Endothelial cell (in vitro differentiated cells): ENCODE measurements at places on chromosomes 2 and 18.

DNA sequence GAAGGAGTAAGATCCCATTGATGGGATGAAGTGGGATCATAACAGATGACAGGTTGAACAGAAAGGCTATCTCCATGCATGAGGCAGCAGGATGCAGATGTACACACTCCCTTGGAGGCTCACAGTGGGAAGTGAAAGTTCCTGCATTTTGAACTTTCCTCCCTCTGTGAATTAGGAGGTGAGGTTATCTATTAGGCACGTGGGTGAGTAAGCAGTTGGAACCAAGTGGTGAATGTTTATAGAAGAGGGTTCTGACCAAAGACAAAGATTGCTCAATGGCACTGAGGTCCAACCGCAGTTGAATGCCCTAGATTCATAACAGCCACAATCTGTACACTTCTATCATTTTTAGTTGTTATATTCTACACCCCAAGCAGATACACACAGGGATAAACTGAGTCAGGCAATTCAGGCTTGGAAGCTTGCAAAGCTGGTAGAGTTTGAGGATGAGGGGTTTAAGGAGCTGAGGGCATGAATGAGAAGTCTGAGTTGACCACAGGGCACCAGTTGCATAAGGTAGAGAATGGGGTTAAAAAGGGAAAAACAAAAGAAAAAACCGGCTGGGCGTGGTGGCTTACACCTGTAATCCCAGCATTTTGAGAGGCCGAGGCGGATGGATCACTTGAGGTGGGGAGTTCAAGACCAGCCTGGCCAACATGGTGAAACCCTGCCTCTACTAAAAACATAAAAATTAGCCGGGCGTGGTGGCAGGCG lies 7.1 kb upstream of the KCMF1 start:
- no peak for DNase-seq

DNA sequence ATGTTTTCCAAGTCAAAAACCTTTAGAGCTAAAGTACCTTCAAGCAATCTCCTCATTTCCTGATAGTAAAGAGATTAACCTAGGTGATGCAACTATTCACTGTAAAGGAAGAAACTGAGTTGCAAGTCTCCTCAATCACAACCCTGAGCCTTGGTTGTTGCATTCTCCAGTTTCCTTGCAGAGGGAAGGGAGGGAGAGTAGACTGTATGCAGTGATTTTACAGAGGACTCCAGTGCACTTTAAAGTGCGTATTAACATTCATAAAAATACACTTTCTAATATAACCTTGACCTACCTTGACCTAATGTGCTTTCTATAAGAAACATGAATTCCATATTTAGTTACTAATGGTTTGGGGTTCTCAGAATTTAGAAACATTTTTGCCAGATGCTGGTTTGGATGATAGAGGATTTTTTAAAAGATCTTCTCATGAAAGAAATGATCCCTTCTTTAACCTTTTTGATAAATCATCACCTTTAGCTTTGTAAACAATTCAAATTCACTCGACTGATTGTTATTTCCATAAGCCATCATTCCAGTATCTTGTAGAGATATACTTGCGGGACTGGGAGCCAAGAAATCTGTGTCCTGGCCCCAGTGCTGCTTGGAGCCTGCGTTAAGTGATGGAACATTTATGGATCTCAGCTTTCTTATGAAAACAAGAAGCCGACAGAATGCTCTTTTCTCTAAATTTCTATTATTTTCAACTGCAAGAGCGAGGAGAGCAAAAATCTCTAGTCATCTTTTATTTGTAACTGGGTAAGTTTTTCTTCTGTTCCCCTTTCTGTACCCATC lies 228.3 kb downstream of the ZNF521 start:
- no peak for DNase-seq

- DNase-seq = no peak
Observed at GRCh38 chr2:163884416-163884815, 148.6 kb upstream of the FIGN start.

GRCh38 chr2:123656590-123656989 lies 368.5 kb upstream of the CNTNAP5 start:
- DNase-seq = no peak

DNA sequence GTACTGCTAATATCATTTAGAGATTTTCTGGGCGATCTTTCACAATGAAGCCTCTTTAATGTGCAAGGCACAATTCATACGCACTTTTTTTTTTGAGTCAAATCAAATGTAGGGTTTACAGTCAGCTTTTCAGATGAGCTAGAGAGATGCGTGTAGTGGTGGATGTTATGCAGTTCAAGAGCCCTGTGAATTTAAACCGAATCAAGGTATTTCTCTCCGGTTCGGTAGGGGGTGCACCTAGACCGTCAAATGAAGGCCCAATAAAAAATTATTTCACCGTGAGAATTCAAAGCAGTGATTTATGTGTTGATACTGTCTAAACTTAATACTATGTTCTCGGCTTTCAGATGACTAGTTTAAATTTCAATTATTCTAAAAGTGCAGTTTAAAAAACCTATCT lies 1.1 kb downstream of the PTH2R start:
- DNase-seq = peak; percentile 30

GRCh38 chr2:56113382-56113975 lies 70.3 kb upstream of the CCDC85A start:
- no peak for DNase-seq

DNA sequence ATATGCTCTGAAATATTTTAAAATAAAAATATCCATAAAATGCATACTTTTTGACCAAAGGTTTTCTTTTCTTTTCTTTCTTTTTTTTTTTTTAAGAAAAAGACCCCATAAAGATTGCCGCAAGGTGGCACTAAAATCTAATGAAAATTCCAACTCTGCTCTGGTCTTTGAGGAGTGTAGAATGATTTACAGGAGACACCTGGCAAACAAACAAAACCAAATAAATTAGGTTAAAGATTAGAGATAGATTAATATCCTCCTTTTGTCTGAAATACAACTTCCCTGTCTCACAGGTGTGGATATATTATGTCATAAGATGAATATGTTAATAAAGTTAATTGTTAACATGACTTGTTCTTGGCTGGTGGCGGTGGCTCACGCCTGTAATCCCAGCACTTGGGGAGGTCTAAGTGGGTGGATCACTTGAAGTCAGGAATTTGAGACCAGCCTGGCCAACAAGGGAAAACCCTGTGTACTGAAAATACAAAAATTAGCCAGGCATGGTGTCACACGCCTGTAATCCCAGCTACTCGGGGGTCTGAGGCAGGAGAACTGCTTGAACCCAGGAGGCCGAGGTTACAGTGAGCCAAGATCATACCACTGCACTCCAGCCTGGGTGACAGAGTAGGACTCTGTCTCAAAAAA lies 3.5 kb upstream of the RHOB start:
- DNase-seq = no peak

GRCh38 chr2:94759211-94759610 lies 112.0 kb upstream of the TEKT4 start:
- DNase-seq = peak; percentile 72

- no peak for DNase-seq
Observed at GRCh38 chr18:48548011-48548771, 9.4 kb downstream of the CTIF start.

- DNase-seq = no peak
Observed at GRCh38 chr2:130355172-130355577, 681 bp upstream of the PTPN18 start.

DNA sequence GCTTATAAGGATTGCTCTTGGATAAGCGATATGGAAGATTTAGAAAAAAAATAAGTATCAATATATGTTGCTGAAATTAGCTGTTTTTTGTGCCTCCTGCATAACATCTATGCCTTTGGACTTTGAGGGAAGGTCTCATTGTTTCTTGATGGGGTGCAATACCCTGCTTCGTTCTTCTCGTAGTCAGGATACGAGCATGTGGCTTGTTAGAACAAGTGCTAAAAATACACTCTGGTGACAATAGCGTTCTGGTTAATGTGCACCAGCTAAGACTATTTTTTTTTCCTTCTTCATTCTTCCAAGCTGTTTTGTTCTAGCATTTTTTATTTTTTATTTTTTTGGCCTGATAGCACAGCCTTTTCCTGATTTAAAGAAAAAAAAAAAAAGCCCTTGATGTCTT lies 97.5 kb downstream of the ZNF407 start:
- DNase-seq = no peak

GRCh38 chr2:24111407-24111901 lies 11.7 kb downstream of the PFN4 start:
- no peak for DNase-seq

GRCh38 chr18:77059294-77059916 lies 73.2 kb downstream of the MBP start:
- peak; percentile 59 for DNase-seq
